ENCODE measurements at places on chromosomes 6 and 20. TPM values are rescaled to one million over a fixed set of nuclear protein-coding genes. Genes with fewer than 3 reads are reported as not detected.

DNA sequence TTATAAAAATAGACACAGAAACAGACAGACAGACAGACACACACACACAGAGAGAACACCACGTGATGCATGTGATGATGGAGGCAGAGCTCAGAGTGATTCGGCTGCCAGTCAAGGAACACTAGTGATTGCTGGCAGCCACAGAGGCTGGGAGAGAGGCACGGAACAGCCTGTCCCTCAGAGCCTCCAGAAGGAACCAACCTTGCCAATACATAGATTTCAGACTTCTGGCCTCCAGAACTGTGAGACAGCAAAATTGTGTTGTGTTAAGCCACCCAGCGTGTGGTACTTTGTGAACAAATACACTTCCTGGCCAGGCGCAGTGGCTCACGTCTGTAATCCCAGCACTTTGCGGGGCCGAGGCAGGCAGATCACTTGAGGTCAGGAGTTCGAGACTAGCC lies 9.5 kb upstream of the PARD6B start:
- H3K4me3 ChIP-seq, result no peak overlapping the region
- H3K27ac ChIP-seq, result no peak overlapping the region
- peak; percentile 46 for DNase-seq

GRCh38 chr6:8688821-8689220 lies 253.5 kb upstream of the SLC35B3 start:
- H3K27me3 ChIP-seq, result no peaks in the 10 kb centered on the region
- DNase-seq, result no peak
- H3K27ac ChIP-seq, result no peak overlapping the region
- no peaks in the 10 kb centered on the region for H3K36me3 ChIP-seq
- H3K4me1 ChIP-seq, result no peaks in the 10 kb centered on the region

DNA sequence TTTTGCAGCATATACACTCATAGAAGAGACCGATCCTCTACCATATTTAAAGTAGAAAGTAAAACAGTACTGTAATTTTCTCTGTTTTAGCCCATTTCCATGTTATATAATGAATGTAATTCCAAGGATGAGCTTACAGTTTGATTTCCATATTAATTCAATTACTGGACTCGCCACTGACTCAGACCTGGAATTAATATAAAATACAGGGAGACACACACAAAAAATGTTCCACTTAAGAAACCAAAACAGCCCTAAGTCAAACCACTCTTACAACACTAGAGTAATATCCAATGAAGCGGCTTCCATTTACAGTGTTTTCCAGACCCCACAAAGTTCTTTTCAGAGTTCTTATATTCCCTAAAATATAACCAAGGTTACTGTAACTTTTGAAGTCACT lies 110.6 kb downstream of the BACH2 start:
- no peak overlapping the region for H3K4me3 ChIP-seq
- peaks cover 8% of the 10 kb centered on the region for H3K4me1 ChIP-seq
- no peak overlapping the region for H3K27ac ChIP-seq
- DNase-seq, result no peak
- H3K27me3 ChIP-seq, result no peaks in the 10 kb centered on the region
- no peaks in the 10 kb centered on the region for H3K36me3 ChIP-seq

DNA sequence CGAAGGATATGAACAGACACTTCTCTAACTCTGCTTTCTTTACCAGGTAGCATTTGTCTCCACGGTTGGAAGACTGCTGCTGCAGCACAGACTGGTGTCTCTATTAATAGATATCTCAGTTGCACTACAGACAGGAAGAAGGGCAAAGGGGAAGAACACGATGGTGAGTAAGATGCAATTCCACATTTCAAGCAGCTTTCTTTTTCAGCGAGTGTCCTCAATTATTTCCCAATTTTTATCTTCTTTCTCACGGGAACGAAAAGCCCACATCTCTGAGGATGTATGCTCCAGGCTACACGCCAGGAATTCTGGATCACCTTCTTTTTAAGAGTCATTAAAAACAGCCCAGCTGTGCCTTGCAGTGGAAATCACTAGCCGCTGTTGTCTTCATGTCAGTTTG lies 311.6 kb upstream of the ECI2 start:
- no peak overlapping the region for H3K27ac ChIP-seq
- no peaks in the 10 kb centered on the region for H3K27me3 ChIP-seq
- no peaks in the 10 kb centered on the region for H3K4me1 ChIP-seq

SLC17A1 gene
- not detected for total RNA-seq

- no peaks in the 10 kb centered on the region for H3K4me1 ChIP-seq
- H3K4me3 ChIP-seq, result no peak overlapping the region
- DNase-seq, result no peak
- H3K36me3 ChIP-seq, result peaks cover 44% of the 10 kb centered on the region
- H3K27me3 ChIP-seq, result no peaks in the 10 kb centered on the region
Observed at GRCh38 chr6:87183687-87184086, 28.3 kb downstream of the ZNF292 start.

GRCh38 chr6:127884134-127884533 lies 16.7 kb downstream of the THEMIS start:
- no peaks in the 10 kb centered on the region for H3K4me1 ChIP-seq
- DNase-seq, result no peak
- no peaks in the 10 kb centered on the region for H3K27me3 ChIP-seq
- no peak overlapping the region for H3K4me3 ChIP-seq
- no peak overlapping the region for H3K27ac ChIP-seq

GRCh38 chr6:167930295-167930694 lies 67.2 kb upstream of the KIF25 start:
- H3K4me1 ChIP-seq, result peaks cover 7% of the 10 kb centered on the region
- H3K4me3 ChIP-seq, result no peak overlapping the region
- no peak overlapping the region for H3K27ac ChIP-seq
- no peaks in the 10 kb centered on the region for H3K27me3 ChIP-seq
- DNase-seq, result no peak
- H3K36me3 ChIP-seq, result peaks cover 79% of the 10 kb centered on the region

DACT2 gene
- 44.0 TPM for total RNA-seq

POPDC3 gene
- 9.9 TPM for total RNA-seq

- DNase-seq, result no peak
- no peaks in the 10 kb centered on the region for H3K27me3 ChIP-seq
- H3K4me3 ChIP-seq, result no peak overlapping the region
- H3K4me1 ChIP-seq, result peaks cover 6% of the 10 kb centered on the region
- H3K27ac ChIP-seq, result no peak overlapping the region
- H3K36me3 ChIP-seq, result peaks cover 51% of the 10 kb centered on the region
Observed at GRCh38 chr20:49821381-49821780, 8.8 kb downstream of the SLC9A8 start.

GRCh38 chr6:144330017-144330987 lies 45.2 kb downstream of the UTRN start:
- DNase-seq, result peak; percentile 95
- H3K27ac ChIP-seq, result peak overlapping the region; percentile 52
- H3K4me1 ChIP-seq, result peaks cover 16% of the 10 kb centered on the region
- no peaks in the 10 kb centered on the region for H3K27me3 ChIP-seq
- peak overlapping the region; percentile 65 for H3K4me3 ChIP-seq
- no peaks in the 10 kb centered on the region for H3K36me3 ChIP-seq

NOX3 gene
- total RNA-seq, result not detected

KCNQ5 gene
- total RNA-seq, result 7.0 TPM

GRCh38 chr20:53530440-53530839 lies 63.2 kb downstream of the ZNF217 start:
- no peaks in the 10 kb centered on the region for H3K4me1 ChIP-seq
- no peak overlapping the region for H3K27ac ChIP-seq
- no peaks in the 10 kb centered on the region for H3K36me3 ChIP-seq
- H3K27me3 ChIP-seq, result no peaks in the 10 kb centered on the region
- no peak overlapping the region for H3K4me3 ChIP-seq
- DNase-seq, result no peak

GRCh38 chr6:3603340-3604130 lies 146.7 kb upstream of the SLC22A23 start:
- no peaks in the 10 kb centered on the region for H3K36me3 ChIP-seq
- no peak overlapping the region for H3K27ac ChIP-seq
- H3K4me3 ChIP-seq, result no peak overlapping the region
- H3K4me1 ChIP-seq, result no peaks in the 10 kb centered on the region

CFB gene
- total RNA-seq, result 0.66 TPM

GRCh38 chr6:6395581-6396197 lies 75.2 kb upstream of the F13A1 start:
- H3K4me3 ChIP-seq, result no peak overlapping the region
- no peak overlapping the region for H3K27ac ChIP-seq
- no peaks in the 10 kb centered on the region for H3K4me1 ChIP-seq
- DNase-seq, result peak; percentile 2
- H3K27me3 ChIP-seq, result peaks cover 36% of the 10 kb centered on the region
- H3K36me3 ChIP-seq, result no peaks in the 10 kb centered on the region

DNA sequence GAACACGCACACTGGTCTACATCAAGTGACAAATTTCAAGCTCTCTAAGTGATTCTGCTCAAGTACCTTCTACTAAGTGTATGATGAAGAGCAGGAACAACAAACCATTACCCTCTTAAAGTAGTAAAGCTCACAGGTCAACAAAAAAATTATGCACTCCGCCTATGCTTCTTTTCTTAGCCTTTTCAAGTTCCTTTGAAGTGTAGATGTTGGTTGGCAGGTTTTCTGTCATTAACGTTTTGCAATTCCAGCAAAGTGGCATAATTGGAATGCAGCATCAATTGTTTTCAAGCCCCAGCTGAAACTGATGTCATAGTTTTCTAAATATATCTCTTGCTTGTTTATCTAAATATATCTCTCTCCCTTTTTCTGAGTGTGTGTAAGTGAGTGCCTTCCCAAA lies 396.9 kb upstream of the EYS start:
- DNase-seq, result no peak
- H3K4me1 ChIP-seq, result no peaks in the 10 kb centered on the region
- H3K27me3 ChIP-seq, result no peaks in the 10 kb centered on the region
- H3K4me3 ChIP-seq, result no peak overlapping the region
- H3K27ac ChIP-seq, result no peak overlapping the region
- no peaks in the 10 kb centered on the region for H3K36me3 ChIP-seq

GTSF1L gene
- total RNA-seq, result not detected

DNA sequence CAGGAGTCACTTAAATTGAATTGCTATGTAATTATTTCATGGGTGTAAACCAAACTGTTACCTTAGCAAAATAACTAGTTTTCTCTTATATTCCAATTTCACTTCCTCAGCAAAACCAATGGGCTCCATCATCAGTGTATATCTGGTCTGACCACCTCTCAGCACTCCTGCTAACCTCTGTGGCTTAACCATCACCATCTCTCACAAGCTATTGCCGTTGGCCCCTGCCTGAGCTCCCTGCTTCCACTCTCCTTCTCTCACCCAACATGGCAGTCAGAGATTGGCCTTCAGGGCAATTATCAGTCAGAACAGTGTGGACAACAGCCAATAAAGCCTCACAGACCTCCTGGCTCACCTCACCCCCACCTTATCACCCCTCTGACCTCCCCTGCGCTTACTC lies 124.0 kb downstream of the CARMIL1 start:
- DNase-seq, result no peak
- no peak overlapping the region for H3K4me3 ChIP-seq
- no peaks in the 10 kb centered on the region for H3K27me3 ChIP-seq
- no peaks in the 10 kb centered on the region for H3K36me3 ChIP-seq
- H3K27ac ChIP-seq, result no peak overlapping the region

FAM184A gene
- 188 TPM for total RNA-seq

SIRPG gene
- total RNA-seq, result not detected

- peaks cover 23% of the 10 kb centered on the region for H3K4me1 ChIP-seq
- peak; percentile 99 for DNase-seq
- H3K27me3 ChIP-seq, result no peaks in the 10 kb centered on the region
Observed at GRCh38 chr6:11232193-11232769, at the start of gene NEDD9. Gene NEDD9, minus strand, starts transcription at chr6:11232668. Its CDS starts 153 bp downstream, at chr6:11232515.

GCNT2 gene
- total RNA-seq, result 23.3 TPM

- no peaks in the 10 kb centered on the region for H3K36me3 ChIP-seq
- no peak overlapping the region for H3K27ac ChIP-seq
- no peaks in the 10 kb centered on the region for H3K27me3 ChIP-seq
Observed at GRCh38 chr20:25129908-25130307, 48.0 kb upstream of the VSX1 start.

- no peak overlapping the region for H3K27ac ChIP-seq
- H3K4me1 ChIP-seq, result peaks cover 2% of the 10 kb centered on the region
- peaks cover 82% of the 10 kb centered on the region for H3K36me3 ChIP-seq
- no peaks in the 10 kb centered on the region for H3K27me3 ChIP-seq
- no peak overlapping the region for H3K4me3 ChIP-seq
Observed at GRCh38 chr6:155275808-155276480, 12.1 kb downstream of the CLDN20 start.

TRIM40 gene
- not detected for total RNA-seq

GRCh38 chr20:25135031-25135430 lies 53.1 kb upstream of the VSX1 start:
- DNase-seq, result no peak
- H3K4me3 ChIP-seq, result no peak overlapping the region
- no peaks in the 10 kb centered on the region for H3K4me1 ChIP-seq
- H3K36me3 ChIP-seq, result no peaks in the 10 kb centered on the region

DNA sequence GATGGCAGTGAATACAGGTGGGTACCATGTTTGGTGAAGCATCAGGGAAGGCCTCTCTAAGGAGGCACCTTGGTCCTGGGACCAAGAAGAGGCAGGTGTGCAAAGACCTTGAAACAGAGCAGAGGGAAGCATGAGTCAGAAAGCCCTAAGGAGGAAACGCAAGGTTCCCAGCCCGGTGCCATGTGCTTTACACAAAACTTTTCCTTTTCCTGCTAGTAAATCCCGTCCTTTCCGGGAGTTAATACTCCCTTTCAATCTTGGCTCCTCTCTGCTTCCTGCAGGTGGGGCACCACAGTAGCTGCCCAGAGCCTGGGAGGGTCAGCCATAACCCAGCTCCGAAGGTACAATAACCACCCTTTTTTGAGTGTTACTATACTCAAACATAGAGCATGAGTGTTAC lies 19.4 kb upstream of the SLC23A2 start:
- DNase-seq, result no peak
- H3K4me1 ChIP-seq, result no peaks in the 10 kb centered on the region
- no peak overlapping the region for H3K27ac ChIP-seq
- no peaks in the 10 kb centered on the region for H3K36me3 ChIP-seq

- H3K4me3 ChIP-seq, result no peak overlapping the region
- H3K27me3 ChIP-seq, result no peaks in the 10 kb centered on the region
- H3K4me1 ChIP-seq, result no peaks in the 10 kb centered on the region
- no peak overlapping the region for H3K27ac ChIP-seq
- DNase-seq, result no peak
Observed at GRCh38 chr6:127859956-127860355, 40.9 kb downstream of the THEMIS start.

DNA sequence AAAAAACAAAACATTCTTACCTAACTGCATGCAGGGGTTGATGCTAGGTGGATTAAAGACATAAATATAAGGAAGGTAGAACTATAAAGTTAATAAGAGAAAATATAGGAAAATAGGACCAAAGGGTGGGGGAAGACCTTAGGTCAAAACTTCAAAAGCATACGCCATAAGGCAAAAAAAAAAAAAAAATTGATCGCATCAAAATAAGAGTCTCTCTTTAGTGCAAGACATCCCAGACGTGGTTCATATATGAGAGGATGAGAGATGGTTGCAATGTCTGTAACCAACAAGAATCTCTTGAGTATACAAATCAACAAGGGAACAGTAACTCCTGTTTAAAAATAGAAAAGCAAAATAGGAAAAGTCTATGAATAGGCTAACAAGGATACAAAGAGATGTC lies 8.5 kb downstream of the BAG2 start:
- H3K4me3 ChIP-seq, result no peak overlapping the region
- H3K27me3 ChIP-seq, result no peaks in the 10 kb centered on the region
- DNase-seq, result no peak
- H3K36me3 ChIP-seq, result peaks cover 40% of the 10 kb centered on the region
- no peak overlapping the region for H3K27ac ChIP-seq
